WTC11 (cell line): ENCODE measurements at places on chromosomes 3 and 15. TPM values are rescaled to one million over a fixed set of nuclear protein-coding genes. Genes with fewer than 3 reads are reported as not detected.
A peak's percentile ranks its signal among the peaks of the same experiment; 100 is the strongest.

Gene TRIM42
- total RNA-seq: not detected in 3 replicates

Gene CAPN3
- 0.70 to 1.4 TPM (median 1.3 TPM) in 3 replicates for total RNA-seq

DNA sequence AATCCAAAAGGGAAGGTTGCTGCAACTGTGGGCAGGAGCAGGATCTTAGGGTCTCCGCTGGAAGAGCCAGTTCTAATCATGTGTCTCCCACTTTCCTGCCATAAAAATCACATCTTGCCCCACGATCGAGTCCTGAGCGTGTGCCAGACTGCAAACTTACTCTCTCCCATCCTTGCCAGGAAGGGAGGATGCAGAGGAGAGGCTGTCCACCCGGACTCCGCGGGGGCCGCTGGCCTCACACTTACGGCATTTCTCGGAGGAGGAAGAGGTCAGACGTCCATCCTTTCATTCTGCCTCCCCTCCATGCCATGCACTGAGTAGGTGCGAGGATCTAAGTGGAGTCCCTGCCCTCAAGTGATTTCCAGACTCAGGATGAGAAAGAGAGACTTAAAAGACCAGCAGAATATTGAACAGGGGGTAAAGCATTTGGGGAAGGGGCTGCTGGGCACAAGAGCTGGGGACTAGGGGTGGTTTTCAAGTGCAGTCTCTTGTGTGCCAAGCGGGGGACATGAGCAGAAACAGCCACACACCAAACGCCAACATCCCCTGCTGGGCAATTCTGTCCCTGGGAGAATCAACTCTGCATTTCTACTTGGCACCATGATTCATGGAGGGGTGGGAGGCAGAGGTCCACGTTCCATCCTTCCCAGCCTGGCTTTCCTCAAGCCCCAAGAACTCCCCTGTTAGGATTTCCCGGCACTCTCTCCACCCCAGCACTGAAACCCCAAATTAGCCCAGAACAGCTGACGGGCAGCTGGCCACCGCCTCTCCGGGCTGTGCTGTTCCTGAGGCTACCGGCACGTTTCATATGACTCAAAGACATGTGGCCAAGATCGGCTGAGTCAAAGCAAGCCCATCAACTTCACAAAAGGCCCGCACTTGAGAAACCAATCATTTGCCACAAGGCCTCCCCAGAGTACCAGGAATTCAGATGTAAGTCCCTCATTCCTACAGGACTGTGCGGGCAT, 11.6 kb downstream of the OXTR start:
- no peak overlapping the region for H3K4me3 ChIP-seq
- no peaks in the 10 kb centered on the region; the same call in 1 of the 2 replicates for H3K4me1 ChIP-seq
- DNase-seq: no peak
- no peak overlapping the region for H3K27ac ChIP-seq

- H3K27ac ChIP-seq: no peak overlapping the region
- DNase-seq: peak; percentile 57
- H3K36me3 ChIP-seq: no peaks in the 10 kb centered on the region
Measured at GRCh38 chr3:71069797-71070196, 513.7 kb downstream of the FOXP1 start.

DNA sequence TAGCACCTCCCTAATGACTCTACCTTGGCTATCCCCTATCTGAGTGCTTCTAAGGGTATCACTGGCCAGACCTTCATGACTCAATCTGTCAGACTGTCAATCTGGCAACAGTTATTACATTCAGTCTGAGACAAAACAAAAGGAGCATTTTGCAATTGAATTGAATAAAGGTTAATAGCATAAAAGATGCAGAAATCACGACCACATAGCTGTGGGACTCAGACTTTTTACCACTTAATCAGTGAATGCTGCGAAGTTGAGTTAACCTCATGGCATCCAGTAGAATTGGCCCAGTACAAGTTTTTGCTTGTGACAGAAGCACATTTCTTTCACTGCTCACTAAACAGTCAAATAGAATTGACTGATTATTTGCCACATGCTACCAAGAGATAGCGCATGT, 480.7 kb upstream of the DPPA4 start:
- H3K36me3 ChIP-seq: no peaks in the 10 kb centered on the region; the same call in none of the 2 replicates
- no peaks in the 10 kb centered on the region for H3K27me3 ChIP-seq
- DNase-seq: no peak
- H3K27ac ChIP-seq: no peak overlapping the region
- H3K4me1 ChIP-seq: peaks cover 13% of the 10 kb centered on the region

GRCh38 chr3:16168211-16168610, 6.3 kb upstream of the GALNT15 start:
- H3K36me3 ChIP-seq: peaks cover 15% of the 10 kb centered on the region
- DNase-seq: no peak
- no peak overlapping the region for H3K27ac ChIP-seq
- no peak overlapping the region for H3K4me3 ChIP-seq
- no peaks in the 10 kb centered on the region for H3K4me1 ChIP-seq

DNA sequence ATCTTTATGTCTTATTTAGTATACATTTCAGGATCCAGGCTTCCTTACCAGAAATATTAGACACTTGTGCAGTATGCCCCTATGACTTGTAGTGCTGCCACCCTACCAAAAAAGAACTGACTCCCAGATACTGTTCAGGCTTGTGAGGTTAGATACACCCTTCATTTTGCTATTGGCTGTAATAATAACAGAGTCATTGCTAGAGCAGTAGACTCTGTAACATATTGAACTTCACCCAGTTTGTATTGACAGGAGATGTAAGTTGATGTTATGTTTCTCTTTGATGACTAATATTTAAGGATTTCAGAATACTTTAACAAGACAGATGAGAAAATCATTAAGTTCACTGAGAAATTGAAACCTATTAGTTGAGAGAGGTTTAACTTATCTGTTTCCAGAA, 32.9 kb downstream of the RNF111 start:
- no peak for DNase-seq
- H3K36me3 ChIP-seq: peaks cover 19% of the 10 kb centered on the region
- H3K4me1 ChIP-seq: peaks cover 3% of the 10 kb centered on the region; the same call in 1 of the 2 replicates
- H3K27me3 ChIP-seq: no peaks in the 10 kb centered on the region

DNA sequence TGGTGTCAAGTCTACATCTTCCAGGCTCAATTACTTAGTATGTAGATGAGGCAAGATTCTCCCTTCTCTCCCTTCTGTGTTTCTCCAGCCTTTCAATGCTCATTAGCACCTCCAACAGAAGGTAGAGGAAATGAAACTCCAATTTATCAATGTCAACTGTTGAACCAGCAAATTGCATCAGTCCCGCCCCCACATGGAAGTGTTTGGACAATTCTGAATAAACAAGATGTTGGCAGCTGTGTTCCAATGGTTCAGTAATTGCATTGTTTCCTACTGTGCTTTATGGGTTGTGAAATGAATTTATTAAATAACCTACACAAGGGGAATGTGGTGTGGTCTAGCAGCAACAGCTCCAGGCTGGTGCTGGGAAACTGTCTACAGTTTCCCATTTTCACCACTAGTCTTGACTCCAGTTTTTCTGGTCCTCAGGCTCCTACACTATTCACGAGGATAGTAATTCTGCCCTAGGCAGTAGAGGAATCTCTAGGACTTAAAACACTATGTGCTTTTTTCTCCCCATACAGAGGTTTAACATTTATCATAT, 91.9 kb downstream of the MB21D2 start:
- no peak for DNase-seq
- H3K4me3 ChIP-seq: no peak overlapping the region
- H3K27me3 ChIP-seq: no peaks in the 10 kb centered on the region
- H3K36me3 ChIP-seq: peaks cover 7% of the 10 kb centered on the region; the same call in 1 of the 2 replicates
- peaks cover 37% of the 10 kb centered on the region for H3K4me1 ChIP-seq
